ENCODE measurements at places on chromosomes 12 and 14. TPM values are rescaled to one million over a fixed set of nuclear protein-coding genes. Genes with fewer than 3 reads are reported as not detected.

Gene PRR4
- polyA plus RNA-seq, result not detected

Gene IL23A
- polyA plus RNA-seq, result not detected

Gene CEBPE
- not detected for polyA plus RNA-seq

Gene EFS
- 42.5 TPM for polyA plus RNA-seq

Gene OAS3
- polyA plus RNA-seq, result 5.4 TPM

Gene TSHR
- 0.76 TPM for polyA plus RNA-seq

Gene SMIM41
- not detected for polyA plus RNA-seq

Gene KMT2D
- 40.3 TPM for polyA plus RNA-seq

Gene TSPAN11
- 8.3 TPM for polyA plus RNA-seq

Gene INHBC
- polyA plus RNA-seq, result not detected

Gene CD163L1
- polyA plus RNA-seq, result 4.1 TPM

Gene CLMN
- polyA plus RNA-seq, result 3.5 TPM

Gene CBLN3
- 7.4 TPM for polyA plus RNA-seq

Gene EGLN3
- polyA plus RNA-seq, result 62.8 TPM

Gene GARIN6
- not detected for polyA plus RNA-seq

Gene CALCOCO1
- 84.3 TPM for polyA plus RNA-seq

Gene ATL1
- 9.3 TPM for polyA plus RNA-seq

Gene OR11H12
- polyA plus RNA-seq, result not detected

Gene CLEC4E
- polyA plus RNA-seq, result not detected

Gene VSIG10
- polyA plus RNA-seq, result not detected

Gene AKT1
- not detected for polyA plus RNA-seq

Gene KSR2
- not detected for polyA plus RNA-seq

Gene SVOP
- polyA plus RNA-seq, result 0.62 TPM

Gene SRGAP1
- 7.1 TPM for polyA plus RNA-seq

Gene TBX3
- 26.7 TPM for polyA plus RNA-seq

Gene CYP46A1
- polyA plus RNA-seq, result 2.0 TPM

Gene NRL
- not detected for polyA plus RNA-seq

Gene CIROP
- polyA plus RNA-seq, result 0.07 TPM

Gene RIPK3
- polyA plus RNA-seq, result not detected

Gene IRF2BPL
- polyA plus RNA-seq, result 338 TPM

Gene LHX5
- not detected for polyA plus RNA-seq

Gene TMEM119
- polyA plus RNA-seq, result not detected

Gene GALNT8
- 5.5 TPM for polyA plus RNA-seq

All from muscle of arm (tissue), 14 donors.